T-cell (primary cell): ENCODE measurements at places on chromosomes 3 and 15. TPM values are rescaled to one million over a fixed set of nuclear protein-coding genes. Genes with fewer than 3 reads are reported as not detected.

Gene PPARG
- 0.69 TPM for total RNA-seq

Gene TTC23
- not detected for total RNA-seq

Gene CD86
- total RNA-seq: 0.23 TPM

Gene DUOXA1
- 1.2 TPM for total RNA-seq

Gene RTP1
- total RNA-seq: not detected

Gene THOC7
- total RNA-seq: 33.1 TPM

Gene AHSG
- total RNA-seq: not detected

Gene NUDT16
- 12.8 TPM for total RNA-seq

Gene ZNF860
- total RNA-seq: 0.25 TPM

Gene TMEM207
- not detected for total RNA-seq

Gene LRRIQ4
- not detected for total RNA-seq

Gene ADAMTS7
- total RNA-seq: 2.3 TPM

Gene SI
- total RNA-seq: not detected
